ENCODE measurements at places on chromosomes 1 and 21. TPM values are rescaled to one million over a fixed set of nuclear protein-coding genes. Genes with fewer than 3 reads are reported as not detected.

- H3K27ac ChIP-seq: no peak overlapping the region
- no peaks in the 10 kb centered on the region for H3K36me3 ChIP-seq
- H3K4me3 ChIP-seq: no peak overlapping the region
- H3K4me1 ChIP-seq: no peaks in the 10 kb centered on the region
- no peaks in the 10 kb centered on the region for H3K27me3 ChIP-seq
- no peak for DNase-seq
Measured at GRCh38 chr1:219123036-219123435, 50.6 kb upstream of the LYPLAL1 start.

- H3K27ac ChIP-seq: no peak overlapping the region
- H3K4me1 ChIP-seq: no peaks in the 10 kb centered on the region
- H3K36me3 ChIP-seq: peaks cover 8% of the 10 kb centered on the region
- no peak for DNase-seq
- no peak overlapping the region for H3K4me3 ChIP-seq
Measured at GRCh38 chr1:42703888-42704464, 21.8 kb downstream of the YBX1 start.

DNA sequence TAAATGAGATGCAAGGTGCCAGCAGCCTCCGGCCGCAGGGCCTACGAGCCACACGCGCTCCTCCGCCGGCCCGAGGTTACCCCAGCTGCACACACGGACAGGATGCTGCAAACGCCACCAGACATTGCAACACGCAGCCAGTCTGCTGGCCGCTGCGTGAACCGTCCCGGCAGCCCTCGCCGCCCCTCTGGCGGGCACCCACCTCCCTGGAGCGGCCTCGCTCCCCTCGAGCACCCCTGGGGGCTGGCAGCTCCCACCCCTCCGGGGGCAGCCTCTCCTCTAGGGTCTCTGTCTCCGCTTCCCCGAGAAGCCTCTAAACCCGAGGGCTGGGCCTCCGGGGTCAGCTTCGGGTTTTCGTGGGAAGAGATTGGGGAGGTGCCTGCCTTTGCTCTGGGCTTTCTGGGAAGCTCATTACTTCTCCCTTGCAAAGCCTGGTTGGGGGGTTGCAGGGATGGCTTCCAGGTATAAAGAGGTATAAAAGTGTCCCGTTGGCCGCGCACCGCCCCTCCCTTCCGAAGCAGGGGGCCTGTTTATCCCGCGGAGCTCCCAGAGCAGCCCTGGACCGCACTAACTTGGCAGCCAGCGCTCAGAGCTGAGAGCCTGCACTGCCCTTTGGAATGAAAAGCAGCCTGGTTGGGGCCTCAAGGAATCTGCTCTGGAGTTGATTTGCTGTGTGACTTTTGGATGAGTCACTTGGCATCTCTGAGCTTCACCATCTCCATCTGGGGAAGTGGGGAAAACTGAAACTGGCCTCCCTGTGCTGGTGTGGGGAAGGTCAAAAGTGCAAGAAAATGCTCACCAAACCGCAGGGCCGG lies 21.8 kb downstream of the DHRS3 start:
- H3K4me1 ChIP-seq: no peaks in the 10 kb centered on the region
- DNase-seq: peak; percentile 96
- H3K27ac ChIP-seq: peak overlapping the region; percentile 97
- H3K27me3 ChIP-seq: no peaks in the 10 kb centered on the region
- H3K36me3 ChIP-seq: no peaks in the 10 kb centered on the region

- no peak for DNase-seq
- no peaks in the 10 kb centered on the region for H3K4me1 ChIP-seq
- no peak overlapping the region for H3K4me3 ChIP-seq
- no peaks in the 10 kb centered on the region for H3K27me3 ChIP-seq
Measured at GRCh38 chr21:17616831-17617230, 4.1 kb upstream of the BTG3 start.

DNA sequence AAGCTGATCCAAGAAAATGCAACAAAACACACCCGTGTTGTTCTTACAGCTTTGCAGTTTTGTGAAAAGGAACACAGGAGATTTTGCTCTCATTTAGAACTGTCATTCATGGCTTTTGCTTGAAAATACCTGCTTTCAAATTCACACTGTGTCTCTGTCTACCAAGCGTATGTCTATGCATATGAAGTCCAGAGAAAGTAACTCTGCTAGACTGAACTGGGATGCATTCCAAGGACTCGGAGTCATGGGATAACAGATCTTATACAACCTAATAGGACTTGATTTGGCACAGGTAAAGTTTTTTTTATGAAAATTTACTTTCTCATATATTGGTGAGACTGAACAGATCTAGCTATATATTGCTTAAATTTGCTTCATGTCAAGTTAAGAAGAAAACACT lies 102.4 kb downstream of the PTGER3 start:
- H3K4me3 ChIP-seq: no peak overlapping the region
- no peak for DNase-seq
- peaks cover 2% of the 10 kb centered on the region for H3K4me1 ChIP-seq

DNA sequence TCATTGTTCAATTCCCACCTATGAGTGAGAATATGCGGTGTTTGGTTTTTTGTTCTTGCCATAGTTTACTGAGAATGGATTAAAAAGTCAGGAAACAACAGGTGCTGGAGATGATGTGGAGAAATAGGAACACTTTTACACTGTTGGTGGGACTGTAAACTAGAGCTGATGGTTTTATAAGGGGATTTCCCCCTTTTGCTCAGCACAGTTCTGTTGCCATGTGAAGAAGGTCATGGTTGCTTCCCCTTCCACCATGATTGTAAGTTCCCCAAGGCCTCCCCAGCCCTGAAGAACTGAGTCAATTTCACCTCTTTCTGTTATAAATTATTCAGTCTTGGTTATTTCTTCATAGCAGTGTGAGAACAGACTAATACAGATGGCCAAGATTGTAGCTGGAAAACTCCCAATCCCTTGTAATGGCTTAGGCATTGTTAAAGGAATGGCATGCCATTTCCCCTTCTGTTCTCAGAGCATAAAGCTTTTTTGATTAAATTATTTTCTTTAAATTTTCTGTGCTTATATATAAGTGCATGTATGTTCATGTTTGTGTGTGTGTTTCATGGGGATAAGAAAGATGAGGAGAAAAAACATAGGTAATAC lies 144.8 kb downstream of the BACH1 start:
- H3K4me3 ChIP-seq: no peak overlapping the region
- H3K36me3 ChIP-seq: no peaks in the 10 kb centered on the region
- no peak overlapping the region for H3K27ac ChIP-seq

- peaks cover 4% of the 10 kb centered on the region for H3K36me3 ChIP-seq
- no peaks in the 10 kb centered on the region for H3K27me3 ChIP-seq
- DNase-seq: no peak
- no peak overlapping the region for H3K27ac ChIP-seq
- no peak overlapping the region for H3K4me3 ChIP-seq
- H3K4me1 ChIP-seq: no peaks in the 10 kb centered on the region
Measured at GRCh38 chr1:70438529-70438928, 27.5 kb downstream of the CTH start.

GRCh38 chr1:183417772-183418491 lies at the start of gene NMNAT2:
Gene NMNAT2 (minus strand): TSS chr1:183418380. CDS start chr1:183418267, 113 bp downstream.
- H3K36me3 ChIP-seq: no peaks in the 10 kb centered on the region
- no peak for DNase-seq
- no peak within 1 kb of the TSS for H3K4me3 ChIP-seq
- no peaks in the 10 kb centered on the region for H3K4me1 ChIP-seq
- H3K27ac ChIP-seq: no peak within 1 kb of the TSS

GRCh38 chr1:76073481-76073880 lies 1.1 kb upstream of the ST6GALNAC3 start:
- H3K4me3 ChIP-seq: no peak overlapping the region
- H3K27ac ChIP-seq: no peak overlapping the region
- H3K27me3 ChIP-seq: no peaks in the 10 kb centered on the region
- H3K4me1 ChIP-seq: no peaks in the 10 kb centered on the region
- DNase-seq: no peak

DNA sequence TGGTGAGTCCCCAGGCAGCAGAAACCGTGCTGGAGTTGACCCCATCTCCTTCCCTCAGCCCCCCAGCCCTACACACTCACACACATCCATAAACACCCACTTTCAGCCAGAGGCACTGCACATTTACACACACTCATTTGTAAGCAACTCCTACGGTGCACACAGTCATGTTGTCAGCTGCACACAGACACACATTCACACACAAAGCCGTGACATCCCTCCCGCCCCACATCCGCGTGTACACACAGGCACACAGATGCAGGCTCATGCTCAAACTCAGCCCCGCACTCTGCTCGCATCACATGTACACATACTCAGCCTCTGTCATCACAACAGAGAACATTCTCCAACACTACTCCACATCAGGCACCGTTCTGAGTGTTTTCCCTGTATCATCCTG lies 47.6 kb downstream of the LACTBL1 start:
- no peaks in the 10 kb centered on the region for H3K36me3 ChIP-seq
- no peaks in the 10 kb centered on the region for H3K27me3 ChIP-seq

DNA sequence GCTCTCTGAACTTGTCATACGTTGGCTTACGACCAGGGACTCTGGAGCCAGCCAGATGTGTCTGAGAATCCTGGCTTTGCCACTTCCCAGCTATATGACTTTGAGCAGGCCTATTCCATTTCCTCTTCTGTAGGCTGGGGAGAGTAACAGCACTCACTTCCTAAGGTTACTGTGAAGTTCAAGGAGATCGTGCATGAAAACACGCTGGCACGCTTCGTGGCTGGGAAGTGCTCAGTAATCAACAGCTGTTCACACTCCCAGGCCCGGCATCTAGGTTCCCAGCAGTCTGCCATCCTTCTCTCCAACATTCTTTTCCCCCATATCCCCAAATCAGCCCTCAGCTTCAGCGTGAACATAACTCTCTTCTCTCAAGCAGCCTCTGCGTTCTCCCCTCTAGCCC lies 2.0 kb downstream of the ASCL5 start:
- DNase-seq: no peak
- H3K27me3 ChIP-seq: no peaks in the 10 kb centered on the region
- H3K36me3 ChIP-seq: no peaks in the 10 kb centered on the region
- no peaks in the 10 kb centered on the region for H3K4me1 ChIP-seq

DNA sequence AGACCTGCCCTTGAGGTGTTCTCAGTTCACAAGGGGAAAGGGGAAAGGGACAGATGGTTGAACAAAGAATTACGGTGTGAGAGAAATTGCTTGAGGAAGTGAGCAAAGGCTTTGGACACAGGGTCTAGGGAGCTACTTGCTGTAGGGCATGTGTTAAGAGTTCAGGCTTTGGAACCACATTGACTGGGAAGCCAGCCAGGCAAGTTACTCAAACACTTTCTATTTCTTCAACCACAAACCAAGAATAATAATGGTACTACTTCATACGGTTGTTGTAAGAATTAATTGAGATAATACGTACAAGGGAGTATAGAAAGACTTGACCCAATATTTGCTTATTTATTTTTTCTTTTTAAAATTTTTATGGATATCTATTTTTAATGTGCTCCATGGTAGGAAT lies 26.6 kb downstream of the AK4 start:
- H3K4me3 ChIP-seq: no peak overlapping the region
- peaks cover 4% of the 10 kb centered on the region for H3K4me1 ChIP-seq
- DNase-seq: no peak

DNA sequence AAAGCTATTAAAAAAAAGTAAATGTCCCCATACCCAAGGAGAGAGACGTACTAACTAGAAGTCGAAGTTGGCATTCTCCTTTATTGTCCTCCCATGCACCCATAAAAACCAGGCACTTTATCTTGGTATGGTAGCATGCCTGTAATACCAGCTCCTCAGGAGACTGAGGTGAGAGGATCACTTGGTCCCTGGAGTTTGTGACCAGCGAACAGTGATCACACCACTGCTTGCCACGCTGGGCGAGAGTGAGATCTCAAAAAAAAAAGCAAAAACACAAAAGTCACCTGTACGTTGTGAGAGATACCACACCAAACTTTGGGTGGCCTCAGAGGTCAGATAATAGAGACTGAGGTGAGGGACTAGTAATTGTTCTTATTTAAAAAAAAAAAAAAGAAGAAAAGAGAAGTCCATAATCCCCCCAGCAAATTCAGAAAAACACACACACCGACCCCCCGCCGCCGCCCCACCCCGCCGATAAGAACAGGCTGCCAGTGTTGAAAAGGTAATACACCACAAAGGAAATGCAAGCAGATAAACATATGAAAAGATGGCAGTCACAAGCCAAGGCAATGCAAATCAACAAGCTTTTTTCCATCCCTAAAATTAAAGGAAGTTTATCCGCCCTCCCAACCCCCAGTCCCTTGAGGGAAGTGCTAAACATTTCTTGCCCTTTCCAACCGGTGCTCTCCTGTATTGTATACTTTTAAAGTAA lies 3.6 kb downstream of the L1TD1 start:
- H3K27me3 ChIP-seq: no peaks in the 10 kb centered on the region
- no peak for DNase-seq
- no peaks in the 10 kb centered on the region for H3K4me1 ChIP-seq
- H3K36me3 ChIP-seq: no peaks in the 10 kb centered on the region
- no peak overlapping the region for H3K27ac ChIP-seq

DNA sequence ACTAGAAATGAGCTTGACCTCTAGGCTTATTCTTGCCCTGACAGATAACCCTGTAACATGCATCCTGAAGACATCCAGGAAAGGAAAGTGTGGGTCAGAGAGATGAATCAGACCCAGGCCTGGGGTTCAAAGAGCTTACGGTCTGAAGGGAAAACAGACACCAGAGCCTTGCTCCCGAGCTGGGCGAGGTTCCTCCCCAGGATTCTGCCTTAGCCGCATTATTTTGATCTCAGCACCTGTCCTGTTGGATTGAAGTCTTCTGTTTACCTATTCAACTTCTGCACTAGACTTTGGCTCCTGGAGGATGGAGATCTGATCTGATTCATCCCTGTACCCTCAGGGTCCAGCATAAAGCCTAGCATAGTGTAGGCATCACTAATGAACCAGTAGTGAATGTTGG lies 1.9 kb downstream of the CYP4B1 start:
- DNase-seq: no peak

DNA sequence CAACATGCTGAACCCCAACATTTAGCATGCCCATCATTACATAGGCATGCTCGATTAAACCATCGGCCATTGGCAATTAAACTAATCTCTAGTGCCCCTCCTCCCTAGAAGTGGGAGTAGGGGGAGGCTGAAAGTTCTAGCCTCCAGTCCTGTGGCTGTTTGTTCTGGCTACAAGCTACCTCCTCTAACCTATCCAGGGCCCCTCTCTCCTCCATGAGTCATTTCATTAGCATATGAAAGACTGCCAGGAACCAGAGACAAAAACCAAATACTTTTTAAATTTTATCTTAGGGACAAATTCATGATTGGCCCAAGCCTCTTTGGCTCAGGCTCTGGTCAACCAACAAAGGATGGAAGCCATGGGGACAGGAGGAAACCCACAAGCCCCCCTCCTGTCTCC lies 231.1 kb downstream of the CACNA1E start:
- H3K27me3 ChIP-seq: no peaks in the 10 kb centered on the region
- DNase-seq: no peak
- no peak overlapping the region for H3K4me3 ChIP-seq

The MMEL1 gene
- polyA plus RNA-seq: 0.63 TPM

The CBR3 gene
- 17.2 TPM for polyA plus RNA-seq

The CLCA1 gene
- polyA plus RNA-seq: not detected

The USF1 gene
- polyA plus RNA-seq: 33.8 TPM

The CFHR5 gene
- not detected for polyA plus RNA-seq

The PCAT6 gene
- 2.8 TPM for polyA plus RNA-seq

The NUF2 gene
- 2.4 TPM for polyA plus RNA-seq

The LRRC8C gene
- 0.75 TPM for polyA plus RNA-seq

The VHLL gene
- polyA plus RNA-seq: not detected

The TEDDM1 gene
- not detected for polyA plus RNA-seq

The PLA2G2D gene
- polyA plus RNA-seq: not detected

The OR14K1 gene
- not detected for polyA plus RNA-seq
